ENCODE measurements at places on chromosomes 1 and 21.

- DNase-seq, result peak; percentile 62
Observed at GRCh38 chr1:37478890-37479254, 4.5 kb downstream of the ZC3H12A start.

- DNase-seq, result no peak
Observed at GRCh38 chr1:194114288-194114687, 927.9 kb upstream of the B3GALT2 start.

GRCh38 chr1:26829184-26829911 is 2.9 kb downstream of the ZDHHC18 start:
- DNase-seq, result no peak

DNA sequence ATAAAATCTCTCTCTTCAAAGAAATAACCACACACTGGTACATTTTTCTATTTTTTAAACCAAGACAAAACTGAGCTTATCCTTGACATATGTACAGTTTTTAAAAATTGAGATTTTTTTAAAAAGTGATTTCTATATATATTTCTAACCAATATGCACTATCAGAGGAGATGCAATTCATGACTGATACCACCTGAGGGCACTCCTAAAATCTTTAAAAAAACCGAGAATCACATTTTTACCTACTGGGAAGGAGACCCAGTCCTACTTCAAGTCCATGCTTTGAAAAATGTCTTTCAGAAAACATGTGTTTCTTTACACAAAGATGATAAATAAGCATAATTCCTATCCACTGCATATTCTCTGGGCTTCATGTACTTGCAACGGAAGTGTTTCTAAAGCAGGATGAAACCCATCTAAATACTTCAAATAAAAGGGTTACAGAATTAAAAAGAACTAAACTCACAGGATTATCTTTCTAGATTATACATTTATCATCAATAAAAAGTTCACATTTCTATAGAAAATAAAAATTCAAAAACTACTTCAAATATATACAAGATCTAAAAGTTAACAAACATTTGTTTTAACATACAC is 98.6 kb downstream of the ENAH start:
- DNase-seq, result peak; percentile 27

DNA sequence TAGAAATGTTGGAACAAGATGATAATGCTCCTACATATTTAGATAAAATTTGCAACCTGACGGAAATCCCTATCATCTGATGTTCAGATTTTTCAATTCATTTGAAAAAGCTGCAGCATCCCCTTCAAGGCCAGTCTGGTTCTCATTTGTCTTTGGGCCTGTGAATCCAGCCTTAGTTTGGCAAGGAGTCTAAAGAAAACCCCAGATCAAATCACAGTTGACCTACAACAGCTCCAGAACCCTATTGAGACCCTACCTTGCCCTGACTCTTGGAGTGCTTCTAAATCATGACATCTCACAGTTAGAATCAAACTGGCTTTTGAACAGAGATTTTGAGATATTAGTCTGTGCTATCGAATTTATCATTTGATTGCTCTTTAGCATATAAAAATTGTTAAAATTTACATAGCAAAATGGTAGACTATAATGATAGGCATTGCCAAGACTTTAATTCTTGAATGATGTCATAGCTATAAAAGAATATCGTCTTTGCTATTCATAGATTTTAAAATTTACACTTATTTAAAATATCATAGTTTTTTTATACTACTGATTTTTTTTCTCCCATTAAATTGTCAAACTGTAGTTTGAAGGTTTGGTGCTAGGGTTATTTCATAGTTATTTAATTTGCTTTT is 2.2 kb downstream of the PPP2R5A start:
- no peak for DNase-seq

GRCh38 chr1:221809091-221810029 is 67.5 kb upstream of the DUSP10 start:
- peak; percentile 90 for DNase-seq

DNA sequence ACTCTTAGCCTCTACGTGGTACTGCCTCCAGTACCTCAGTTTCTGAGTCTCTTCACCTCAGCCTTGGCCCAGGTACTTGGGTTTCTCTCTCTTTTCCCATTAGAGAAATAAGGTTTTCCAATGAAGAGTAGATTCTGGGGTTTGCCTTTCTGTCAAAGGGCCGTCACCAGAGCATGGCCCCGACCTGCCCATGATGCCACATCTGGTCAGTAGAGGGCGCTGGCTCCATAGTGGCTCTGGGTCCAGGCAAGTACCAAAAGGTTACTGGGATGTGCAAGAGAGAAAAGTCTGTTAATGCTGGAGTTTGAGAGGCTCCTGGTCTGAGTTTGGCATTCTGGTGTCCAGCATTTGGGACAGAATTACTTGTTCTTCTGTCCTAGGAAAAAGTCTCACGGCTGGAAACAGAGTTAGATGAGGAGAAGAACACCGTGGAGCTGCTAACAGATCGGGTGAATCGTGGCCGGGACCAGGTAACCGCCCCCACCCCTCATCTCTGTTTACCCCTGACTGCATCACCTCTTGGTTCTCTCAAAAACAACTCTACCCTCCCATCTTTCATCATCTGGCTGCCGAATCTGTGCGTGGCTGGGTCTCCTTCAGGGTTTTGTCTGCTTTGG is 5.3 kb upstream of the TUFT1 start:
- peak; percentile 41 for DNase-seq

GRCh38 chr1:225427235-225428067 is at the start of gene LBR:
LBR (minus strand) TSS chr1:225428038; CDS start chr1:225424075, 3,963 bp downstream.
- DNase-seq, result no peak

- DNase-seq, result no peak
Observed at GRCh38 chr1:40768146-40768990, 15.2 kb upstream of the KCNQ4 start.

GRCh38 chr1:33342041-33342723 is 21.3 kb upstream of the A3GALT2 start:
- DNase-seq, result peak; percentile 93

DNA sequence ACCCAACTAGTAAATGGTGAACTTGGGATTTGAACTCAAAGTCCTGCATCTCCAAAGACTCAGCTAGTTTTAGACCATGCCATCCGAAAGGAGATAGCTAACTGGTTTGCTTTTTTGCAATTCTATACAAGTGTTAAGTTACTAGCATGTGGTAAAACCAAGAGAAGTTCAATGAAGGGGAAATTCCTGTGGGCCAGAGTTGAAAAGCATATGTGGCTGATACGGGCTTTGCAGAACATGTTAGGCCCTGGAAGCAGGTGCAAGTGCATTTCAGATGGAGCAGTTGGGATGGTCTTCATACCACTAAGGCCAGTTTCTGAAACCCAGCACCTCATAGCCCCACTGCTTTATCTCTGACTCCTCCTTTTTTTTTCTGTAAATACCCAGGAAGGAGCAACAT is 620.9 kb downstream of the PLPP3 start:
- DNase-seq, result no peak

DNA sequence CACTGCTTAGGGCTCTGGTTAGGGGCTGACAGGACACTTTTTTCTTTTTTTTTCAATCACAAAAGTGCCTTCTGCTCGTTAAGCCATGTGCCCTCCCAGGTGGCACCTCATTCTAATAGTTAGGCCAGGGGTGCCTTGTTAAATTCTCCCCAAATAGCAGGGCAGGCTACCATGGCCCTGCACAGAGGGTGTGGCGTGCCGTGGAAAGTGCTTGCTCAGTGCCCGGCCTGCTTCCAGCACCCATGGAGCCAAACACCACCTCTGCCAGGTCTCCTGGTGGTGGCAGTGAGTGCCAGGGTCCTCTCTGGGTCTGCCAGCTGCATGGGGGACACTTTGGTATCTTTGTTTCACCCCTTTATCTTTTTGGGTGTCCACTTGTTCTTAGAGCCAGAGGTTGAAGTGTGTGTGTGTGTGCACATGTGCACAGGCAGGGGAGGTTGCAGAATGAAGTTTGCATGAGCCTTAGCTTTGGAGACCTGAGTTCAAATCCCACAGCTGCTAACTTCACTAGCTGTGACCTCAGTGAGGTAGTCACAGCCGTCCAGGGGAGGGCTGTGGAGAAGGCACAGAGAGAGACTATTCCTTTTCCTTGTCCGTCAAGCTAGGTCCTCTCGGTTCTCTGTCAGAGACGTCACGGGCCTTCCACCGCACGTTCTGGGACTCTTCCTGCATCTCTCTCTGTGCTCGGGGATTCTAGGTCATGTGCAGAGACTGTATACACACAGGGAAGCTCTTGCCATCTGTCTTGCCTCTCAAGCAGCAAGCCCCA is 39.9 kb upstream of the CSF3R start:
- DNase-seq, result no peak

DNA sequence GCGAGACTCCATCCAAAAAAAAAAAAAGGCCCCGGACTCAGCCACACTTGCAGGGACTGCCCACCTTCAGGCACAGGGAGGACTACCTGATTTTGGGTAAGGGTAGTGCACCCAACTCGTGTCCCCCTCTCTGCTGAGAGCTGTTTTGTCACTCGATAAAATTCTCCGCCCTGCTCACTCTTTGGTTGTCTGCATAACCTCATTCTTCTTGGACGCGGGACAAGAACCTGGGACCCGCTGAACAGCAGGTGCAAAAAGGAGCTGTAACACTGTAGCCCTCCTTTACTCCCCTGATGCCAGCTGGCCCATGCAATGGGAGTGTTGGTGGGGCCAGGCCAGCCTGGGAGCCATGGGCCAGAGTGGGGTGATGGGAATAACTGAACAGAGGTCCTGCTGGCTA is 10.6 kb downstream of the S100B start:
- DNase-seq, result no peak

DNA sequence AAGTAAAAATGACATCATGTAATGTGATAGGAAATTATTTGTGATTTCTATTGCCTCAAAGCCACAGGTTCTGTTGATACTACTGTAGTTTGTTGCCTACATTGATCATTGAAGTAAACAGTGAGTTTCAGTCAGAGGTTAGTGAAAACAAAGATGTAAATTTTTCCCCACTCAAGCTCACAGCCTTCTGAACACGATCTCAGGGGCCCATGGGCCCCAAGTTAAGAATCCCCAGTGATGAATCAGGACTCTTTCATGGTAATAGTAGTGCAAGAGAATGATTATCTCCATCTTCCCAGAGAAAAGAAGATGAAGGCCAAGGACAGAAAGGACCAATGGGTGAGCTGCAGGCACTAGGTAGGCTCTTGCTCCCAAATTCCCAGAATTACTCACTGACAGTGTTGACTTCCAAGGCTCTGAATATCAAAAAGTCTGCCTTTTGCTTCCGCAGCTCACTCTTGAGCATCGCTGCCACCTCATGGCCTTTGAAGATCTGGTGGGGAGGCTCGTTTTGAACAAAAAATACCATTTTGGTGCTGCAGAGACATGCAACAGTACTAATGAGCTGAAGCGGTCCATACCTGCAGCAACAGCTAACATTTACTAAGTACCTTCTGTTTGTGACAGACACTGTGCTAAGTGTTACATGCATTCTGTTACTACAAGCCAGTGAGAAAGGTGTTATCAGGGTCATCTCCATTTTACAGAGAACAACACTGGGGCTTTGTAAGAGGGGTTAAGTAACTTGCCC is 113.3 kb downstream of the KIAA0319L start:
- no peak for DNase-seq

GRCh38 chr1:2998503-2999100 is 22.7 kb upstream of the ACTRT2 start:
- no peak for DNase-seq

DNA sequence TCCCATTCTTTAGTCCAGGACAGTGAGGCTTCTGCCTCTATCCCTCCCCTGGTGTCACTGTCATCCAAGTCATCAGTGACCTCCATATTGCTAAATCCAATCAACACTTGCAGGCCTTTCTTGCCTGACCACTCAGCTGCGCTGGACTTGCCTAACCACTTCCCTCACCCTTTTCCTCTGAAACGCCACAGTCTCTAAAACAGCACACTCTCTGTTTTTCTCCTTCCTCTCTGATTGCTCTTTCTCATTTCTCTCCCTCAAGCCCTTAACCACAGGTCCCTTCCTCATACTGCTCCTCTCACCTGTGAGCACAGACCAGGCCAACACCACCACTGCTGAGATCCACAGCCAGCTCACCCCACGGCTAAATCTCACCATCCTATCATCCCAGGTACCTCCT is 17.5 kb downstream of the TAL1 start:
- DNase-seq, result no peak

DNA sequence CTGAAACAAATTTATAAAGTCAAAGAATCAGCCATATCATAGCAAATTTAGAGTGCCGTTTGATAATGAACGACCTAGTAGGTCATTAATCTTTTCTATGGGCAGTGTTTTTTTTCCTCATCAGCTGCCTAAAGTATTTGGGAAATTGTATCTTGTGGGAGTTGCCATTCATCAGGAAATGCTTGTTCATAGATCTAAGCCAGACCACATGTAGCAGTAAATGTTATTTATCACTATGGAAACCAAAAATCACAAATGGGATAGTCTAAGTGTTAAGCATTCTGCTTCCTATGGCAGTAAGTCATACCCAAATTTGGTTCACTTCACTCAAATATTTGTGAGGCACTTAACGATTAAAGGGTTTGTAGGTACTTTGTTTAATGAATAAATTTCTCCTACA is 52.9 kb downstream of the LRRC8D start:
- peak; percentile 12 for DNase-seq

GRCh38 chr1:220796530-220796929 is 9.8 kb downstream of the MTARC1 start:
- no peak for DNase-seq

DNA sequence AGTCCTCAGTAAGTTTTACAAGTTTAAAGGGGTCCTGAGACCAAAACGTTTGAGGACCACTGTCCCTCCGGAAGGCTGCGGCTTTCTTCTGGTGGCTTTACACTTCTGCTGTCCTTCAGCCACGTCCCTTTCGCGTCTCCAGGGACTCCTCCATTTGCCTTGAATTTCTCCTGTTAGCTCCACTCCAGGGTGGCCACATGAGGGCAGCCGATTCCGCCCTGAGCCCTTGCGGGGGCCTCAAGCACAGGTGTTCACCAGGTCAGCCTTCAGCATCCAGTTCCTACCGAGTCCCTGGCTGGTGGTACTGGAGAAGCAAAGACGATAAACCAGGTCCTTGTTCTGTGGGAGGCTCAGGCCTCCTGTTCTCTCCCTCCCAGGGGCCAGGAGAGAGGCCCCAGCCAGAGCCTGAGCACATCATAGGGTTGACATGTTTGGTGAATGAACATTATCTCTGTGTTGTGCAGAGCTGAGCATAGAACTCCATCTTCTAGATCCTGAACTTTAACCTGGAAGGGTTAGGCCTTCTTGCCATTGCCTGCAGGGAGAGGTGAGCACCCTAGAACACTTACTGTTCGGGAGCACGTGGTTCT is 27.4 kb upstream of the COQ8A start:
- DNase-seq, result no peak

DNA sequence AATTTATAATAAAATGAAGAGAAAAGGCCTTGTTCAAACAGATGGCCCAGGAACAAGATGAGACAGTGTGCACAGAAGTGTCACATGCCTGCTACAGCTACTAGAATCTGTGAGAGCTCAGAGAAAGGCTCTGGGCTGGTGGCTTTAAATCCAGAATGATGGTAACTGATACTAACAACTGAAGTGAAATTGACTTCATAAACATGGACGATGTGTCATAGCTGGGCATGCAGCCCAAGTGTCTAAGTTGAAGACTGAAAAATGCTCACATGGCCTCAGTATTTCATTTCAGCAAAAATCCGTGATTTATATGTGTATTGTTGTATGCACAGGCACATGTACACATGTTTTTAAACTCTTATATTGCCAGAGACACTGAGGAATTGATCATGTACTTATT is 208.3 kb upstream of the RUNX1 start:
- DNase-seq, result peak; percentile 80

- peak; percentile 10 for DNase-seq
Observed at GRCh38 chr1:36458910-36459309, 5.3 kb downstream of the MRPS15 start.
